ENCODE measurements at places on chromosomes 5 and 9.

DNA sequence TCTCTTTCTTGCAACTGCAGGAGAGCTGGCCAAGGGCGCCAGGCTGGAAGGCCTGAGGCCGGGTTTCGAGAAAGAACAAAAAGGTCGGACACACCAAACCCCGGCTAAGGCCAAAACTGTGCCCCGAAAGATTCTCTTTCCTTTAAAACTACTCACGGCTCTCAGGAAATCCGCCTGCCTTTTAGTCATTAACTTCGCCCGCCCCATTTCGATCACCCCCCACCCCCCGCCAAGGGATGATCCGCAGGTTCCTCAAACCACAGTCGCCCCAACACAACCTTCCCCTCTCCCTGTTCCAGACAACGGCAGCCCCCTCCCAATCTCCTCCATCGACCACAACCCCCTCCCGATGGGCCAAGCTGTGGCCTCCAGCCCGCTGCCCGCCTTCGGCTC, 536 bp downstream of the FEM1C start:
- DNase-seq, result no peak

GRCh38 chr5:23013395-23013998, 160.4 kb upstream of the CDH12 start:
- no peak for DNase-seq

- no peak for DNase-seq
Measured at GRCh38 chr5:11355491-11355890, 548.8 kb downstream of the CTNND2 start.

- DNase-seq, result no peak
Measured at GRCh38 chr5:170545811-170546210, 42.0 kb downstream of the KCNIP1 start.

DNA sequence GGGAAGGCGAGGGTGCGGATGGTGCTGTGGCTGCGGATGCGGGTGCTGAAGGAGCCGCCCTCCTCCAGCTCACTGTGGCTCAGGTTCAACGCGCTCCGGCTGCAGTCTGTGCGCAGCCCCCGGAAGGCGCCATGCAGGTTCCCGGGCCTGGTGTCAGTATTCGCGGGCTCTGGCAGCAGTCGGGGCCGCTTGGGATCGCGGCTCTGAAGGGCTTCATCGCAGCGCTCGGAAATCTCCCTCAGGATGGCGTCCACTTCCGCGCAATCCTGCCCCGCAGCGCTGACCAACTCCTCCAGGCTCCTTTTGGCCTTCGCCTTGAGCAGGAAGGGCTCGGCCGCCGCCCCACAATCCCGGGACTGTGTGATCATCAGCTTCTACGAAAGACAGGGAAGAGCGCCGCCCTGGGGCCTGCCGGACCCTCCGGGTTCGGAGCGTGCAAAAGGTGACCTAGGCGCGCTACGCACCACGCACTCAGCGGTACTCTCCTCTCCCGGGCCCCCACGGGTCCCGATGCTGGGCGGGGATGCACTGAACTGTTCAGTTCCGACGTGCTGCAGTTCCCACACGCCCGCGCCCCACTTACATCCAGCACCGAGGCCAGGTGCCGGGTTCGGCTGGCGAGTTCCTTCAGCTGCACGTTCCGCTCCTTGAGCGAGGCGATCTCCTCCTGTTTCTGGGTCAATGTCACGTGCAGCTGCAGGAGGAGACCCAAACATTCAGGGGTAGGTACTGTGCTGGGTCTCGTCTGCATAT, 6.5 kb downstream of the MCIDAS start:
- no peak for DNase-seq

- no peak for DNase-seq
Measured at GRCh38 chr9:84978661-84979060, 309.1 kb downstream of the NTRK2 start.

DNA sequence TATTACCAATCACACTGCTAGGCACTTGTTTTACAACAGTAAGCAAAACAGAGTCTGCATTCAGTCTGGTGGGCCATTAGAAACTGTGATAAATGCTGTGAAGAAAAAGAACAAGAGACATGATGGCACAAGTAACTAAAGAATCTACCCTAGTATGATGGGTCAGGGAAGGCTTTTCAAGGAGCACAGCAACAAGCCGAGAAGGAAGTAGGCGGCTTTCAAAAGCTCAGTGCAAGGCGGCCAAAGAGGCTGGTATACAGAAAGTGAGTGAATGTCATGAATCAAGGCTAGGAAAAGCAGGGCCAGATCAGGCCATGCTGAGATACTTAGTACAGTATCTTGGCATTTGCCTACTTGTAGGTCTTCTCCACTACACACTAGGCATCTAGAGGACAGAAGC, 76.4 kb downstream of the ECPAS start:
- DNase-seq, result no peak

GRCh38 chr9:122835313-122835731, 6.9 kb upstream of the PDCL start:
- no peak for DNase-seq

GRCh38 chr9:9998491-9999287, 614.1 kb downstream of the PTPRD start:
- no peak for DNase-seq

GRCh38 chr9:86405926-86406325, 51.7 kb upstream of the TUT7 start:
- DNase-seq, result no peak

DNA sequence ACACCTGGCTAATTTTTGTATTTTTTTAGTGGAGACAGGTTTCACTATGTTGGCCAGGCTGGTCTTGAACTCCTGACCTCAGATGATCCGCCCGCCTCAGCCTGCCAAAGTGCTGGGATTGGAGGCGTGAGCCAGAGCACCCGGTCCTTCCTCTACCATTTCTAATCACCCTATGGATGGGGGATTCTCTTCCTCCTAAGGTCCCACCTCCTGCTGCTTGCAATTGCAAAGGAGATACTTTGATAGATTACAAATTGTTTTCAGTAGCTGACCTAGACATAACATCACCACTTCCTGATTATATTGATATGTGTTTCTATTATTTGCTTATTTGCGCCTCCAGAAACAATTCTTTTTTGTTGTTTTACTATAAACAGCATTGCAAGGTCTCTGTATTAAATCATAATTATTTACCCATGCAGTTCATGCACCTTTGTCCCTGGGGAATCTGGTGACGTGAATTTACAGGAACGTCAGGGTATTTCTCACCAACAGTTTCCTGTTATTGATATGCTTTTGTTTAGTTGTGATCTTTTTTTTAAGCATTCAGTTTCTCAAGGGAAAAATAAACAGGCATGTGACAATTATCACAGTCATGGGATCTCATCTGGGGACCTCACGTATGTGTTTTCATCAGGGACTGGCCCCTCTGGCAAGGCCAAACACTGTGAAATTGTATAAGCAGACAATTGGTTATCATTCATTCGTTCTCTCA, 43.2 kb downstream of the ESM1 start:
- DNase-seq, result no peak

- DNase-seq, result no peak
Measured at GRCh38 chr9:85730916-85731630, 10.7 kb downstream of the AGTPBP1 start.

DNA sequence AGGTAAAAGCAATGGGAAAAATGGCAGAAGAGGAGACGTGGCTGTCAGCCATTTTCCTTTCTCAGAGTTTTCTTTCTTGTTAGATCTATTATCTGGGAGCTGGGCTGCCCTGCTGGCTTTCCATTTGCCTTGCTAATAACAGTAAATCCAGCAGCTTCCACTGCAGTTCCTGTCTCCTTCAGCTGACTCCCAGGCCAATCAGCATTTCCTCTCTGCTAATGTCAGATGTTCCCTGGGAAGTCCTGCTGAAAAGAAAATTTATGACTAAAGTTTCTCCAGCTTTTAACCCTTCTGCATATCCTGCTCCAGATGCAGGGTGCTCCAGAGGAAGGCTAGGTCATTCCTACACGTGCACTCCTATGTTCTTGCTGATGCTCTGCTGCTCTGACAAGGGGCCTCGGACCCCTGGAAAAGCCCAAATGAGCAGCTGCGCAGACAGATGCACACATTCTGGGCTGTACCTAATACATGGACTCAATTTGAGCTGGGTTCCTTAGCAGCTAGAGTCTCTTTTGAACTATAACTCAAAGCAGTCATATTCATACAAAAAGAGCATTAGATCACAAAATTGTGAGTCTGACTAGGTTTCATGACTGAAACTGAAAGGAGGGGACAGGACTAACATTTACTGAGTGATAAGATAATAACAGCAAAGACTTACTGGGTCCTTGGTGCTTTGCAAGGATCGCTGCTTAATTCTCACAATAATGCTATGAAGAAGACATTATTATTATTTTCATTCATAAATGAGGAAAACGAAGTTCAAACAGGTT, 182.2 kb downstream of the MAPKAP1 start:
- no peak for DNase-seq

- DNase-seq, result no peak
Measured at GRCh38 chr5:88021141-88021540, 247.5 kb downstream of the TMEM161B start.

Measured in NCI-H526 (cell line).